ENCODE measurements at places on chromosomes 11 and 22.

- no peak for DNase-seq
Measured at GRCh38 chr11:111963931-111964340, 26.8 kb downstream of the DIXDC1 start.

GRCh38 chr11:13480198-13480597 lies 15.6 kb downstream of the PTH start:
- DNase-seq: no peak

DNA sequence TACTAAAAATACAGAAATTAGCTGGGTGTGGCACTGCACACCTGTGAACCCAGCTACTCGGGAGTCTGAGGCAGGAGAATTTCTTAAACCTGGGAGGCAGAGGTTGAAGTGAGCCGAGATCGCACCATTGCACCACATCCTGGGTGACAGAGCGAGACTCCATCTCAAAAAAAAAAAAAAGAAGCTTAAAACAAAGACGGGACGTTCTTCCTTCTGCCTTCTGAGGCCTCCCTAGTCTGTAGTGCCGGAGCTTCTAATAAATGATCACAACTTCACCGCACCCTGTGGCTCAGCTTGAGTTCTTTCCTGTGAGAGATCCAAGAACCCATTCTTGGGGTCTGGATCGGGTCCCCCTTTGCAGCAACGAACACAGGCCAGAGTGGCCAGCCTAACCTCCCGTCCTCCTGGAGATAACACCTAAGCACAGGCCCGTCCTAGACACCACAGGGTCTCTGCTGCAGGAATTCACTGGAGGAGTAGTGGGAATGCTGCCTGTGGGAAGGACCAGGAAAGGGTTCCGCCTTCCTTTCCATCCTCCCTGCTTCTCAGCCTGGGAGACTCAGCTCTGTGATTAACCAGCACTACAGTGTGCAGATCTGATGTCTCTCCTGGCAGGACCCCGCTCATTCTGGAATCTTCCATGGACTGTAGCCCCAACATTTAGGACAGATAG lies 2.2 kb upstream of the APOBEC3H start:
- no peak for DNase-seq

DNA sequence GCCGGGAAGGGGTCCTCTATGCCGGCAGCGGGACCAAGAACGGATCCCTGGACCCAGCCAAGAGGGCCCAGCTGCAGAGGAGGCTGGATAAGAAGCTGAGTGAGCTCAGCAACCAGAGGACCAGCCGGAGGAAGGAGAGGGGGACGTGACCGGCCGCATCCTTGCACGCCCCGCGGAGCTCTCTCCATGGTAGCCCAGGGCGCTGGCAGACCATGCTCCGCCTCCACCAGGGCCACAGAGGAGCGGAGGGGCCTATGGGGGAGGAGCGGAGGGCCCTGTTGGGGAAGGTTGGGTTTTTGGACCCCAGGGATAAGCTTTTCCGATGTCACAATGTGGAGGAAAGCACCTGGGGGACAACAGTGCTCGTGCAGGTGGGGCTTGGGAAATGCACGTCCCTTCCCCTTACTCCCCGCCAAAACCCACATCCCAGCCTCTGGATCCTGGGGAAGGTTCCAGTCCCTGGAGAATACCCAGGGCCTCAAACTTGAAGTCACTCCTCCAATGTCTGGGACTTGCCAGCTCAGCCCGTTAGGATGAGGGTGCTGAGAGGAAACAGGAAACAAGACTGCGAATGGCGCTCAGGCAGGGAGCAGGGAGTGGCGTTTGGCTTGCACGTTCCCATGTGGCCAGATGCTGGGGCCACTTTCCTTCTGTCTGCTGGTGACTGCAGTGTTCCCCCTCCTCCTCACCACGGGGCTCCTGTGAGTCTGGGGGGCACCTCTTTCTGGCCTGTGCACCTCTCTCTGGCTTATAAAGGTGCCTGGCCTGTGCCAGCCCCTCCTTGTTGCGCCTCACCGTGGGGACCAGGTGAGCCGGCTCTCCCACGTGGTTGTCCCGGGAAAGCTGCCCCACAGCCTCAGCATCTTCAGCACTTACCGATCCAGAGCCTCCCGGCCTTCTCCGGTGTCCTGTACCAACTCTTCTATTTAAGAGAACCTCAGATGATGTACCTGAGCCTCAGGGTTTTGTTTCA lies 36.2 kb downstream of the IGHMBP2 start:
- no peak for DNase-seq

DNA sequence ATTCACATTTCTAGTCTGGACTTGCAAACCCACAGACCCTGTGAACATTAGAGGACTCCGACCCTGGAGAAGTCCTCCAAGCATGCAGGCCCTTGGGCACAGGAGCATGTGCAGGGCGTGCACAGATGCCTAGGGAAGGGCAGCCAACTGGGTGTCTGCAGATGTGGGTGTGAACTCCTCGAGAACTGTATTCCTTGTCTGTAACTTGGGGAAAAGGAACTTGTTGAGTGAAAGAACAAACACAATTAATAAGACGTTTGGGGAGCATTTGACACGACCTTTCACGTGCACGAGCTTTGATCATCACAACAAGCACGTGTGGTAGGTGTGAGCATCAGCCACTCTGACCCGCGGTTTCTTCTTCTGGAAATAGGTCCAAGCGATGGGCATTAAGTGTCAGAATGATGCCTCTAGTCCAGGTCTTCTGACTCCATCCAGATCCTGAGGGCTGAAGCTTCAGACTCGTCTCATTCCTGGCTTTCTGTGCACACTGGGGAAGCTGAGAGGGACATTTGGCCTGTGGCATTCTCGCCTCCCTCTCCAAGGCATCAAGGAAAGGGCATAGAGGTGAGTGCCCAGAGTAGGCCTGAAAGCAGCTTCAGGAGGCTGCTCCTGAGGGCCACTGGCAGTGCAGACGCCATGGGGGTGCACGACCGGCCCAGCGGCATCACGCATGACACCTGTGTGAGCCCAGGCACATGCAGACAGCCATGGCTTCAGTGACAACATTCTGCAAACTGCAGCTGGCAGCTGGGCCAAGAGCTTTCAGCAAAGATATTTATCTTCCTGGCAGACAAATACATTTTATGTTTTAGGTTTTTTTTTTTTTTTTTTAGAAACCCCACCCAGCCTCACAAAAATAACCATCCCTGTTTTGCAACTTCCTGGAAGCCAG lies 32.5 kb downstream of the ALX4 start:
- DNase-seq: peak; percentile 37

DNA sequence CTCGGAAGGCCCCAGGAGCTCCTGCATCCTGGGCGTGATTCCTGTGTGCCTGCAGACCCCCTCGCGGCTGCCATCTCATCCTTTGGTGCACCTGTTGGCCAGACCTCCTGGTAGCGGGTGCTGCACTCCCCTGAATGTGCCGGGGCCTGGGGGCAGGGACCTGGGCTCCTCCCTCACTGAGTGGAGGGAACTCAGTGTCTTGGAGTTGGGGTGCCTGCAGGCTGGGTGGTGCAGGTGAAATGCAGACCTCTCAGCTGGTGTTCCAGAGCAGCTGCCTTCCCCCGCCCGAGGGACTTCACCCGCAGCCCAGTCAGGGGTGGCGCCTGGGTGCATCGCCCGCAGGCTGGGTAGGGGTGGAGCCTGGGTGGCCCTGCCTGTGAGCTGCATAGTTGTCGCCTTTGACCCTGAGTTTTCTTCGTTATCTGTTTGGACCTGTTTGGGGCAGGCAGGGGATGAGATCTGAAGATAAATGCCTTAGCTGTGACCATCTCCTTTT lies 31.4 kb downstream of the LRP5 start:
- no peak for DNase-seq

GRCh38 chr22:29073618-29074275 lies 912 bp downstream of the KREMEN1 start:
- no peak for DNase-seq

GRCh38 chr11:19805376-19805775 lies 92.7 kb downstream of the NAV2 start:
- DNase-seq: no peak

- no peak for DNase-seq
Measured at GRCh38 chr22:29183971-29184848, 21.5 kb upstream of the EMID1 start.

DNA sequence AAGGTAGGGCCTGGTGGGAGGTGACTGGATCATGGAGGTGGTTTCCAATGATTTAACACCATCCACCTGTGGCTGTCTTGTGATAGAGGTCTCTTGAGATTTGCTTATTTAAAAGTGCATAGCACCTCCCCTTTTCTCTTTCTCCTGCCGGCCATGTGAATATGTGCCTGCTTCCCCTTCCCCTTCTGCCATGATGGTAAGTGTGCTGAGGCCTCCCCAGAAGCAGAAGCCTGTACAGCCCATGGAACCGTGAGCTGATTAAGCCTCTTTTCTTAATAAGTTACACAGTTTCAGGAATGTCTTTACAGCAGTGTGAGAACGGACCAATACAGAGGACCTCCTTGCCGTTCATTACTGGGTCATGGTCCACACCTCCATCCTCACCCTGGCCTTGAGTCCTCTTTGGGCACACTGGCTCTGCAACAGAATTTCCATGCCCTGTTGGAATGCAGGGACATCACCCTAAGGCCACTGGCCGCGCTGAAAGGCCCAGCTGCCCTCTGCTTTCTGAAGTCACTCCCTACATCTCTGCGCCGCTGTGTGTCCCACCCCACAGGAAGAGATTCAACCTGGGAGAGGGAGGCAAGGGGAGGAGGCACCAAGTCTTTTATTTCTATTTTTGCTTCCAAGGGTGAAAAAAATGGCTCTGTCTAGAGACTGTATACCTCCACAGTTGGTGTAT lies 49.0 kb upstream of the DKK3 start:
- DNase-seq: no peak

DNA sequence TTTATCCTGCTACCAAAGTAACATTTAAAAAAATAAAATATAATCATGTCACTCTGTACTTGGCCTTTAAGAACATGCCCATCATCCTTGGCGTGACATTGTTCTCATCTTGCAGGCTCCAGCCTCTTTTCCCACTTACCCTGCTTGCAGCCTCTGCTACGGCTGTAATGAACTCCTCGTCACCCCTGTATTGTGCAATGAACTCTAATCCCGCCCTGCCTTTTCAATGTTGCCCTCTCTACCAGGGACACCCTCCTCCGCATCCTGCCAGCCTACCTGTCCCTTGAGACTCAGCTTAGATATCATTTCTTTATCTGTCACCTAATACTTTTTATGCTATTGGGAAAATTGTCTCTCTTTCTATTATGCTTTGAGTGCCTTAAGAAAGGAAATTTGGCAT lies 12.6 kb upstream of the MMP20 start:
- DNase-seq: no peak

GRCh38 chr11:111026241-111026640 lies 219.3 kb upstream of the POU2AF2 start:
- no peak for DNase-seq

DNA sequence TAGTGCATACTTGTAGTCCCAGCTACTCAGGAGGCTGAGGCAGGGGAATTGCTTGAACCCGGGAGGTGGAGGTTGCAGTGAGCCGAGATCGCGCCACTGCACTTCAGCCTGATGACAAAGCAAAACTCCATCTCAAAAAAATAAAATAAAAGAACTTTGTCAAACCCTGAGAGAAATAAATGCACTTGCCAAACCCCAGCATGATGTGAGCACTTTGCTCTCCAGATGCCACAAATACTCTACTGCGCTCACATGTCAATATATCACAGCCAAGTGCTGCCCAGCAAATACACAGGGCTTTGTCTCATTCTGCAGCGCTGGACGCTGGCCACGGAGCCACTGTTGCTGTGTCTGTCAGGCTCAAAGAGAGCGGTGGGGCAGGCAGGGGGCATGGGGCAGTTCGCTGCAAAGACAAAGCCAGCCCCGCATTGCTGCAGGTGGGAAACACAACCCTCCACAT lies 45.1 kb downstream of the AHNAK start:
- no peak for DNase-seq

DNA sequence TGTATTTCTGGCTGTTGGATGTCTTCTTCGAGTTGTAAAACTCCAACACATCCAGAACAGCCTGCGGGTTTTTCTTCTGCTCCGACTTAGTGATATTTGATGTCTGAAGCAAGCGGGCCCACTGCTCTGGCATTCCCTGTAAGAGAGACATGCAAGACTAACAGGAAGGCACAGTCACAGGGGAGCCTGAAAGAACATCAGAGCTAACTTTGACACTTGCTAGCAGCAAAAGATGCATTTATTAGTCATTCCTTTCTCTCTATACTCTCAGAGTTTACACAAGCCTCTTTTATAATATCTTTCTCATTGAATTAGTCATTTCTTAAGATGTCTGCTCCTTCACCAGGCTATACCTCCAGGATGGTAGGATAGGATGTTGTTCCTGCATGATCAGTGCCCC lies 77.8 kb upstream of the GDPD4 start:
- DNase-seq: no peak

DNA sequence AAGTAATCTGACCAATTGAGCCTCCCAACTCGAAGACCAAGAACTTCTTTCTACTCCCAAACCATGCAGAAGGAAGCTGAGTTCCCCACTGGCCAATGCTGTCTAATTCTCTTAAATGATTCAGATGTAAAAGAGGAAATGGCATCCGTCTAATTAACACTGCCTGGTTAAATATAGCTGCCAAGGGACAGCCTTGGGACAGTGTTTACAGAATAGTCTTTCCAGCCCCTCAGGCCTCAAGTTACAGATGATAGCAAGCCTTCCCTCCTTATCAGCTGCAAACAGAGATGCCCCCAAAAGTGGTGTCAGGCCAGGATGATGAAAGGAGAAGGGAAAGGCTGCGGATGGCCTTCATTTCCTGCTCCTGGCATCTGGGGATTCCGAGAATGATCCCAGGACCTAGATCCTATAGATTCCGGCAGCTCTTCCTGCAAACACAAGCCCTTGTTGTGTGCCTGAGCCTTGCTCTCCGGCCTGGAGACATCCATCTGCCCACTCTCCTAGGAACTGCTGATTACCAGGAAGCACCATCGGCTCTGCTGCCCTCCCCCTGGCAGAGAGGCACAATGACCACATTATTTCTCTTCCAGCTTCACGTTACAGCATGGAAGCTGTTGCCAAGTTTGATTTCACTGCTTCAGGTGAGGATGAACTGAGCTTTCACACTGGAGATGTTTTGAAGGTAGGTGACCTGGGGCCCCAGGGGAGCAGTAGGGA lies 13.5 kb upstream of the TMA7B start:
- no peak for DNase-seq

- no peak for DNase-seq
Measured at GRCh38 chr11:96143041-96143521, 199.9 kb downstream of the MAML2 start.

- DNase-seq: no peak
Measured at GRCh38 chr11:34638897-34639296, 18.0 kb downstream of the EHF start.

DNA sequence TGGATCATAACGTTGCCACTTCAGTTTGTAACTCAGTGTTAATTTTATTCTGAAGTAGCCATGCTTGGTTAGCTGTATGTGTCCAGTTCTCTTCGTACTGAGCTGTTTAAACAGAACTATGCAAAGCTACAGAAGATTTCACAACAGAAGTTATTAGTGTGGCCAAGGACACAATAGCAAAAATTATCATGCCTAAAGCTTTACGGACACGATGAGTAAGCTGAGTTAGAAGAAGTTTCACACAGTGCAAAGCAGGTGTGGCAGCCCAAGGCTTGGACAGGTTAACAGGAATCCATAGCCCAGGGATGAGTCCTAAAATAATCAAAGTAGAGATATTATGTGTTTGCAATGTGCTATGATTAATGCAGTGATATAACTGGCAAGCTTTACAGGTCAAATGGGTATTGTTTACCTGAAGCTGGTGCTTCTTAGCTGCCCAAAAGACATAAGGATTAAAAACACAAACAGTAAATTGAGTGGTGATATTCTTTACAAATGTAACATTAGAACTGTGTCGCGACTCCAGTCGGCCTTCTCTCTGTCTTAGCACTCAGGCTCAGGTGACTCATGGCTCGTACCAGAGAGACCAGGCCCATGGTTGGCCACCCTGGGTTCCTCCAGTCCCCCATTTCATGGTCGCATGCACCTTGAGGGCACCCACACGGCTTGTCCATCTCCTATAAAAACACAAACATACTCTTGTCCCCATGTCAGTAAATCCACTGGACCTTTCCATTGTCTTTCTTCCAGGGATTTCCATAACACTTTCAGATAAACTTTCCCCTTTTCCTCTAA lies 35.5 kb upstream of the NCAM1 start:
- no peak for DNase-seq

All from adipocyte (in vitro differentiated cells).